Glomerular endothelial cell (primary cell): ENCODE measurements at places on chromosomes 2 and 18. TPM values are rescaled to one million over a fixed set of nuclear protein-coding genes. Genes with fewer than 3 reads are reported as not detected.

- DNase-seq, result no peak
Observed at GRCh38 chr2:86648681-86649080, 25.0 kb upstream of the RNF103 start.

CCL20 gene
- 2.6 and 6.0 TPM in 2 replicates for total RNA-seq

ANKRD30BL gene
- total RNA-seq, result not detected in 2 replicates

DES gene
- total RNA-seq, result not detected in 2 replicates

DNA sequence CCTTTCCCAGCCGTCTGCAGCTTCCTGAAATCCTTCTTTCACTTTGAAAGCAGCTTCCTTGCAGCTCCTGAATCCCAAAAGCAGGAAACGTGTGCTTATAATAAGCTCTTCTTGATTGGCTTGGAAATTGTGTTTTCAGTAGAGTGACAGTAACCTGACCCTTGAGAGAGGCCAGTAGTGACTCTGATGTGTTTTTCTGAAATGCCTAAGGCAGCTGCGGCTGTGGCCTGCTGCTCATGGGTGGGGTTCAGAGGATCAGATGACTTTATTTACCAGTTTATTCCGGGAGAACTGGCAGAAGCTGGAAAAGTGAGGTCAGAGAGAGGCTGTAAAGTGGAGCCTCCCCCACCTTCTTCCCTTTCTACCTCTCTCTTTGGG lies 31.9 kb upstream of the RPIA start:
- DNase-seq, result peak; percentile 39

SLC9A4 gene
- total RNA-seq, result not detected in 2 replicates

PGAP1 gene
- 4.2 and 7.6 TPM in 2 replicates for total RNA-seq

MRO gene
- not detected in 2 replicates for total RNA-seq

- no peak for DNase-seq
Observed at GRCh38 chr2:35463805-35464596, 891.6 kb upstream of the CRIM1 start.

DNA sequence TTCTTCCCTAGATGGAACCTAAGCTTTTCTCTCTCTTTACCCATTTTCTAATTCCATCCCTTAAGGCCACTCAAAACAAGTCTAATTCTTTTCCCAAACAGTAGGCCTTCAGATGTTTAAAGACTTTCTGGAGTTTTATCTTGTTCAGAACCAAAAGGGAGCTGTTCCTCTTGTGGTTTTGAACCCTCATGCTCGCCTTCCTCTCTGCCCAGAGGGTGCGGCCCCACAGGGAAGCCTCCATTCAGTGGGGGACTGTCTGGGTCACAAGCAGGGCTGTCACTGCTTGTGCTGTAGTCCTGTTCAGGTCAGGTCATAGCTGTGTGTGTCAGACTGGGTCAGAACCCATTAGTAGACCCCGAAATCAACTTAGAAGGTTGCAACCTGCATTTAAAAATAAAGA lies 56.5 kb downstream of the TET3 start:
- DNase-seq, result no peak

DNA sequence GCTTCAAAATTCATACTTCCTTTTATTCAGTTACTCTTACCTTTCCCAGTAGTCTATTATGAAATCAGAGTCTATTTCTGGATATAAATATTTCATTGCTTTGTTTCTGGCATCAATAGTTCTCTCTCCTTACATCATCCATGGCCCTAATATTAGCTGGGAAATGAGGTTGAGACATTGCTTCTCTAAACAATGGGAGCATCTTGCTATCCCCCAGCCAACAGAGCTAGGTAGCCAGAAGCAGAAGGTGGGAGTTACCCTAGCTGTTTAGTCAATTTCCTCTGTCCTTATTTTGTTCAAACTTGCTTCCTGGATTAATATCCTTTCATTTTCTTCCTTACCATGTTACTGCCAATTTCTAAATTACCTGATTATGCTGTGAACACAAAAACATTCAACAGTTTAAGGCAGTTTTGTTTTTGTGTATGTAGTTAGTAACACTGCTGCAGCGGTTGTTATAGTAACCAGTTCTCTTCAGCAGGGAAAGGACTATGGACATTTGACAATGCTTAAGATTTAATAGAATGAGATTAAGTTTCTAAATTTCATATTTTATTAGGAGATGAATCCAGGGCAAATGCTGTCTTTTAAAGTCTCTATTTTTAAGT lies 160.5 kb upstream of the KCNJ3 start:
- no peak for DNase-seq

PRKAG3 gene
- not detected in 2 replicates for total RNA-seq

HMSD gene
- total RNA-seq, result 0.41 TPM in 1 of 2 replicates, not detected in the other
